ENCODE measurements at places on chromosomes 12 and 14.

- no peak for DNase-seq
Observed at GRCh38 chr12:103903993-103904392, 26.2 kb upstream of the HSP90B1 start.

DNA sequence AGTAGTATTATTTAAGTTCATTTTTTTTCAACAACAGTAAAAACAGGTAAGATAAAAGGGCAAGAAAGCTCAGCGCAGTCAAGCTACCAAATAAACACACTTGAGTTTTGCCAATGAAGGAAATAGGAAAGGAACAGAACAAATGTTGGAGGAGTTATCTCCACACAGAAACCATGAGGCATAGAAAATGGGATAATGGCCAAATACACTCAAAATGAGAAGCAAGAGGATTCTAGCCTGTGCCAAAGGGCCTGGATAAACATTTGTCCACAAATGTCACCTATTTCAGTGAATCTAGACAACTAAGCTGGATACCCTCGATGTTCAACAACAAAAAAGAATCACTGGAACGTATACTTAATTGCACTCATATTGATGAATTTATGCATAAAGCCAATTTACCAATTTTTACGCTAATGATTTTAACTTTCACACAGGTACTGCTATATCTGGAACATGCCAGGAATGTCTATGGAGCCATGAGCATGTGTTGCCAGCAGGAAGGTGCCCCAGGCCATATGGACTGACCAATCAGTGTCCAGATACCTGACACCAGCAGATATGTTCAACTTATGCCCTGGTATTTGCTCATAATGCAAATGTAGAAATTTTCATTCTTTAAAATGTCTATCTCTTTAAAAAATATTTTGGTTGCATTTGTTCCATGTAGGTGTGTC is 21.1 kb downstream of the ST8SIA1 start:
- DNase-seq = no peak

GRCh38 chr12:89070603-89071002 is 281.7 kb downstream of the DUSP6 start:
- DNase-seq = no peak

- no peak for DNase-seq
Observed at GRCh38 chr12:27535318-27535717, 11.3 kb downstream of the PPFIBP1 start.

DNA sequence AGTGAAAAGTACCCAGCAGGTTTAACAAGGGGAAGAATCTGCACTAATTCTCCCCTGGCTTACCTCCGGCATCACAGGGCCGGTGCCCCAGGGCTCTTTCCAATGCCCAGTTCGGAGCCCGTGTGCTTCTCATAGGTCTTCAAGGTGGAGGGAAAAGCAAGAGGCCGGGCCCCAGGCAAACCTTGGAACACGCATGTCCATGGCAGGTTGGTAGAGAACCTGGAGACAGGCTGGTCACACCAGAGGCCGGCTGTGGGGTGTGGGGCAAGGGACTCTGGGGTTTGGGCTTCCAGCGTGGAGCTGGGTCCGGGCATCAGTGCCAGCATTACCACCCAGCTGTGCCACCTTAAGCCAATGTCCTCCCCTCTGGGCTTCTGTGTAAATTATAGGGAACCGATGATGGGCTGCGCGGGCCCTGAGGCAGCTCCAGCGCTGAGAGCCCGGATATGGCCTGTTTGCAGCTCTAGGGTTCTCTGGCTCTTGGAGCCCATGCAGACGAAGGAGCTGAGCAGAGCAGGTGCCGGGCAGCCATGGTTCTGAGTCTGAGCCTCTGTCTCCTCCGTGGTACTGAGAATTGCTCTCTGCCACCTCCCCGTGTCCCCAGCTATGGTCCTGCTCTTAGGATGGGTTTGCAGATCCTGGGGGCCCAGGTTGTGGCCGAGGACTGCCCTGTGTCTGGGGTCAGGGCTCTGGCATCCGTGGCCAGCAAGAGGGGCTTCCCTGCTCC is 197.0 kb upstream of the C14orf180 start:
- DNase-seq = no peak

GRCh38 chr14:81868172-81868571 is 334.5 kb upstream of the SEL1L start:
- no peak for DNase-seq

DNA sequence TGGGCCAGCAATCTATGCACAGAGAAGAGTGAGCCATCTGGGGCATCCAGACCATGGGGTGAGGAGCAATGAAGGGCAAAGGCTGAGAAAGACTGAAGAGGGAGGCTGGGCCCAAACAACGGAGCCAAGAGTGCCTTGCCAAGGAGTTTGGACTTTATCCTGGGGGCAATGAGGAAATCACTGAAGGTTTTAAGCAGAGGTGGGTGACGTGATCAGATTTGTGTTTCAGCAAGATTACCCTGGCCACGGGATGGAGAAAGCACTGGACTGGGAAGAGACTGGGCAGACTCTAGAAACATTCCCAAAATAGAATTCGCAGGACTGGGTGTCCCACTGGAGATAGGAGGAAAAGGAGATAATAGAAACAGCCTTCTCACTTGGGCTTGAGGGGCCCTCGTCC is 65.3 kb downstream of the DPF3 start:
- no peak for DNase-seq

- DNase-seq = no peak
Observed at GRCh38 chr12:3379079-3379478, 111.9 kb upstream of the PRMT8 start.

GRCh38 chr12:79121486-79121885 is 256.9 kb downstream of the SYT1 start:
- DNase-seq = no peak

- DNase-seq = peak; percentile 84
Observed at GRCh38 chr14:91418387-91419043, 895 bp upstream of the CCDC88C start.

- DNase-seq = no peak
Observed at GRCh38 chr14:70827752-70828151, 18.4 kb upstream of the MAP3K9 start.

DNA sequence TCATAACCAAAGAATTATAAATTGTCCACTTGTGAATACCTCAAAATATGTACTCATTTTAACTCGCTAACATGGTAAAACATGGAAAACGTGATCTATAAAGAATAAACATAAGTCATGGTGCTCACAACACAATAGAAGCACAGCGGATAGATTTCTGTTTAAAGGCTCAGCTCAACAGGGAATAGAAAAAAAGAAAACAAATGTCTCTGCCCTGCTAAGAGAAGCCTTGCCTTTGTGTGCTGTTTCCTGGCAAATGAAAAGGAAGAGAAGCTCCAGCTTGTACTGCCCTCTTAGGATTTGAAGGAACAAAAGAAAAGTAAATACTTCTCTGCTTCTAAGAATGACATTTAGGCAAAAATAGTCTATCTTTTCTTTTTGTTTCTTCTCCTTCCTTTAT is 121.0 kb upstream of the KRR1 start:
- no peak for DNase-seq

- no peak for DNase-seq
Observed at GRCh38 chr12:13870255-13870654, 111.1 kb downstream of the GRIN2B start.

DNA sequence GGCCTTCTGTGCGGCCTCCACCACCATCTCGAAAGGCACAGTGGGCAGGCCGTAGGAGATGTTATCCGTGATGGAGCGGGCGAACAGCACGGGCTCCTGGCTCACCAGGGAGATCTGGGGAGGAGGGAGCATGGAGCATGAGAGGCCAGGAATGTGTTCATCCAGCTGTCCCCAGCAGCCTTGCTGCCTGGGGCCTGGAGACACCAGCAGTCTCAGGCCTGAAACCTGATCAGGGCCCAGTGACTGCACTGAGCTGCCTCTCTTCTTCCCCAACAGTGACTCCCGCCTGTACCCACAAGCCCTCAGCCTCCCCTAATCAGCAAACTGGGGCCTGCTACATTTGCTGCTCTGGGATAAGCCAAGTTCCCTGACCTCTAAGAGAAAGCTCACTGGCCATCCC is 30.9 kb downstream of the ABCB9 start:
- DNase-seq = no peak

- DNase-seq = no peak
Observed at GRCh38 chr12:123070267-123071081, 80.4 kb downstream of the PITPNM2 start.

GRCh38 chr14:80385336-80385735 is 174.0 kb upstream of the DIO2 start:
- DNase-seq = no peak

DNA sequence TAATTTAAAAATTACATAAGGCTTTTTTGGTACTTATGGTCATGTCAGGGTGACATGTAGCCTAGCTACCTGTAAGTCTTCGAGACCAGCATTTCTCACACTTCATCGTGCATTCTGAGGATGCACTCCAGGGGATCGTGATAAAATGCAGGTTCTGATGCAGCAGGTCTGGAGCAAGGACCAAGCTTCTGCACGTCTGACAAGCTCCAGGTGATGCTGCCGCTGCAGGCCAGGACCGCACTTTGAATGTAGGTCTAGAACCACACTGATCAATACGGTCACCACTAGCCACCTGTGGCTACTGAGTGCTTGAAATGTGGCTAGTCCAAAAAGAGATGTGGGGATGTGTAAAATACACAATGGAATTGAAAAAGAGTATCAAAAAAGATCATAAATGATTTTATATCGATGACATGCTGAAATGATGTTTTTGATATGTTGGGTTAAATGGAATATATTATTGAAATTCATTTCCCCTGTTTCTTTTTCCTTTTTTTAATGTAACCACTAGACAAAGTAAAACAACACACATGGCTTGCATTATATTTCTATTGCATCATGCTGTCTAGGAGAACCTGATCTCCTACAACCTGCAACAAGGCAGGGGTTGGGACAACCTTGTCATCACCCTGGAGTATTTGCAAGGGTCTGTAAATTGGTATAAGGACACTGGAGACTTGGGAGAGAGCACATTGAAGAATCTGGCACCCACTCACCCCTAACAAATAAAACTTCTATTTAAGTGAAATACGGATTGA is 142.4 kb downstream of the DPF3 start:
- DNase-seq = no peak

GRCh38 chr14:104142136-104142945 is 4.0 kb downstream of the KIF26A start:
- peak; percentile 11 for DNase-seq

DNA sequence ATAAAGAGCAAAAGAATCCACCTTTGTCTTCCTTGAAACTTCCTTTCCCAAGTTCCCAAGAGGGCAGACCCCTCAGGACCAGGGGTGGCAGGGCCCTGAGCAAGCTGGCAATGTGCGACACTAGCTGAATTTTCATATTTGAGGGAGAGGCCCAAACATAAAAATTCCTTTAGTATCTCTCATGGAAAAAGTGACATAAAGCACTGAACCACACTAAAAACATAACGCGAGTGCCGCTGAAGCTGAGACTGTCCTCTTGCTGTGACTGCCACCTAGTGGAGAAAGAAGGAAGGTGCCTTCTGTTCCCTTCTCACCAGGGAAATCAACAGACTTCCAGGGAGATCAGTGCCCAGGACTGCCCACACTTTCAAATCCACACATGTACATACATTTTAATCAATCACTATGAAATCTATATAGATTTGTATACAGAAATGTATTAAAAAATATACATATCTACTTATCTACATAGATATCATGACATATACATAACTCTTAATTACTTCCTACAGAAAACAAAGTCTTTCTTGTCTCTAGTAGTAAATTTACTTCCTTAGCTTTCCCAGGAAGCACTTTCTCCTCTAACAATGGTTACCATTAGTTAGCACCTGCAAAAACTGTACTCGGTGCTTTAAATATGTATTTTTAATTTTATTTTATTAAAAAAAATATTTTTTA is 53.8 kb downstream of the SSH1 start:
- peak; percentile 75 for DNase-seq

DNA sequence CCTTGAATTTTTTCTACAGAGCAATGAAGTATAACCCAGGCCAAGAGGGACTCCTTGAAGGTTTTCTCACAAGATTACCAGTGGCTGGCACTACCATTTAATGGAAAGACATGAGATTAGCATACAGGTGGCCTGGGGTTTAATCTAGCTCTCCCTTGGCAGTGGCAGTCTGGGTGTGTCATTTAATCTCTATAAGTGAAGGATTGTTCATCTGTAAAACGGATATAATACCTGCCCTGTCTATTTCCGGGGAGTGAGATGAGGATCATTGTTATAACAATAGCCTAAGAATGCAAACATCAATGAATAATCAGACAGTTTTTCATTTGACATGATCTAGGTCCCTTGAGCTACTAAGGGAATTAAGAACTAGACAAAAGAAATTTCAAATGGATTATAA is 168.7 kb upstream of the CPNE8 start:
- DNase-seq = no peak

GRCh38 chr12:55644591-55644990 is 7.9 kb downstream of the OR10P1 start:
- DNase-seq = no peak

GRCh38 chr12:122917507-122918121 is 21.7 kb upstream of the VPS37B start:
- DNase-seq = no peak

GRCh38 chr14:36518586-36519430 is 1.2 kb downstream of the NKX2-1 start:
- no peak for DNase-seq

DNA sequence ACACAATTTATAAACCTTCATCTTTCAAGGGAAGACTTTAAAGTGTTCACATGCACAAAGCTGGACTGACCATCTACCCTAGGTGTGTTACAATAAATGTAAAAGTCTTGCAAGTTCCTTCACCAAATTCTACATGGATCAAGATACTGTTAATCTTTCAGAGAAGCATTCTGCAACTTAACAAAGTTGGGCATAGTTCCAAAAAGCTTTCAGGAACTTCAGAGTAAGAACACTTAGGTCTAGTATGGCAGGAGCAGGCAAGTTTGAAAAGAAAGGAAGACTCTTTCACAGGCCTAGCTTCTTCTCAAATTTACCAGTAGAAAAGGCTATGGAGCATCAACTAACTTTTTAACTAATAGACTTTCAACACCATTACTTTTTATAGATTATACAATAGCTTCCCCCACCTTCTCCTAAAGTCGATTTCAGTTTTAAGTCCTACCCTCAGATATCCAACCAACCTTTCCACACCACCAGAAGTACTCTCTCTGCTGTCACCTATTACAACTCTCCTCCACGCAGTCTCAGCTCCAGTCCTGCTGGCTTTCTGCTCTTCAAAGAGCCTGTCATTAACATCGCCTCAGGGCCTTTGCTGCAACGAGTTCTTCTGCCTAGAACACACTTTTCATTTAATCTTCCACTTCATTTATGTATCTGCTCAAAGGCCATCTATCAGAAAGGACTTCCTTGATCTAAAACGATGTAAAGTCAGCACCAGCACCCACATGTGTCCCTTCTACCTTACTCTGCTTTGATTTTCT is 333.9 kb downstream of the CEP128 start:
- no peak for DNase-seq

GRCh38 chr14:86168371-86168770 is 638.4 kb downstream of the FLRT2 start:
- DNase-seq = no peak

DNA sequence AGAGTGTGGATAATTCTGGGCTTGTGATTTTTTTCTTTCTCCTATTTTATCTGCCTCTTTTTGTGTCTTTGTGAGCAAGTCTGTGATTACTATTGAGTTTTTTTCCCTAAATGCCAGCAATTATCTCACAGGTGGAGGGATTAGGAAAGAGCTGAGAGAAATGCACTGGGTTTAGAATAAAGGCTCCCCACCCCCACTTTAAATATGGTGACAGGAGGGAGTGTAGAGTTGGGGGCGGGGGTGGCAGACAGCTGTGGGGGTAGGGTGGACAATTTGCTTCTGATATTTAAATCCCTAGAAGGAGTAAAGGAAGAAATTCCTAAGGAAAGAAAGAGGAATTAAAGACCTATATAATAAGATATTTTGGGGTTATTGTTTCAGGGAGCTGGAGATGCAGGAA is 145.9 kb downstream of the NRXN3 start:
- no peak for DNase-seq

- DNase-seq = no peak
Observed at GRCh38 chr12:108055141-108055540, 73.9 kb upstream of the WSCD2 start.

GRCh38 chr12:48125985-48126384 is 6.8 kb downstream of the PFKM start:
- no peak for DNase-seq
